Muscle of back (tissue), 13 donors: ENCODE measurements at places on chromosomes 2 and 18. TPM values are rescaled to one million over a fixed set of nuclear protein-coding genes. Genes with fewer than 3 reads are reported as not detected.

DNA sequence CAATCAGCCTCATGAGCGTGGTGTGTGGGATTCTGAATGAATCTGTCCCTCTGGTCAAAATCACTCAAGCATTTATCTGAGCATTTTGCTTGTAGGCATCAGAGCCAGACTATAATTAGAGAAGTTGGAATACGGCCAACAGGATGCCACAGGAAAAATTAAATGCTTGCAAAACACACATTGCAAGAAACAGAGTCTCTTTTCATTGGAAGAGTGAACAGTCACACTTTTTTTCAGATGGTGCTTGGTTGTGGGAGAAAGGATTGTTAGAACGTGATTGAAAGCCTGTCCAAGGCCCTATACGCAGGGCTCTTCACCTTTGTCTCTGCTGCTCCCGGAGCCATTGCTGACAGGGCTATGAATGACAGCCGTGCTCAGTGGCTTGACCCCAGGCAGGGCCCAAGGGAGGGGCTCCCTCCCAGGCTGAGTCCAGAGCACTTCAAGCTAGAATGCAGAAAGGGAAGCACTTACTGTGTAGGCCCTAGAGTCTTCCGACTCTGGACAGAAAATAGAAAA, 59.8 kb downstream of the SNTG2 start:
- no peak for DNase-seq

DNA sequence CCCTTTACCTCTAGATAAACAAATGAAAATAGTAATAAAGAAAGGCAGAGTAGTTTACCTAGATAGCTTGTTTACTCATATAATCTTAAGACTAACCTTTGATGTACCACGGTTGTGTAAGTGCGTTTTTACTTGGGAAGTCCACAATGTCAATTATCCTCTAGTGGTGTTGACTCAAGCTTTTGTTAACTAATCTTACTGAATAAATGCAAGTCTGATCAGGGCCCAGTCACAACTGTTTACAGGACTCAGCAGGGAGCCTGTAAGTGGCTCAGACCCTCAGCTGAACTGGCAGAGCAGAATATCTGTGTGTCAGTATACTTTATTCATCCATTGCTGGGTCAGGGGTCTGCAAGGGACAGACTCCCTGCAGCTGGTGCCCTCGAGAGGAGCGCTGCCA, 98.1 kb upstream of the ACAA2 start:
- DNase-seq: no peak

GRCh38 chr2:31324016-31324633, 90.2 kb downstream of the EHD3 start:
- no peak for DNase-seq

GRCh38 chr2:171728989-171729951, 42.0 kb downstream of the DYNC1I2 start:
- no peak for DNase-seq

GRCh38 chr2:202135091-202135874, 62.2 kb downstream of the KIAA2012 start:
- DNase-seq: peak; percentile 98

DNA sequence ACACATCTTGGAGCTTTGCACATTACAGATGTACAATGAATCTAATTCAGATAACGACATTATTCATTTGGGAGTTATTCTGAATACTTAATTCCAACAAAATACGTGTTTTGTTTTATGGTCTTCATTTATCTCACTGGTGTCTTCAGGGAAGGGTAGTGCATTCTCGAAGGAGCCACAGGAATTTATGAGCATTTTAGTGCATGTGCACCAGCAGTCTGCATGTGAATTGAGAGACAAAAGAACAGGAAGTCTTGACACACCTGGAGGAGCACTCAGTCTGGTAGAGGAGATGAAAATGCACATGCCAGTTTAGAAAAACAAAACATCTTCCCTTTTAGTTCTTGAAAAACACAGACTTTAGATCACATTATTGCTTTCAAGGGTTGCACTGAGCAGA, 228.7 kb downstream of the LRATD1 start:
- DNase-seq: no peak

- DNase-seq: no peak
Measured at GRCh38 chr18:72180689-72181088, 363.5 kb downstream of the CBLN2 start.

DNA sequence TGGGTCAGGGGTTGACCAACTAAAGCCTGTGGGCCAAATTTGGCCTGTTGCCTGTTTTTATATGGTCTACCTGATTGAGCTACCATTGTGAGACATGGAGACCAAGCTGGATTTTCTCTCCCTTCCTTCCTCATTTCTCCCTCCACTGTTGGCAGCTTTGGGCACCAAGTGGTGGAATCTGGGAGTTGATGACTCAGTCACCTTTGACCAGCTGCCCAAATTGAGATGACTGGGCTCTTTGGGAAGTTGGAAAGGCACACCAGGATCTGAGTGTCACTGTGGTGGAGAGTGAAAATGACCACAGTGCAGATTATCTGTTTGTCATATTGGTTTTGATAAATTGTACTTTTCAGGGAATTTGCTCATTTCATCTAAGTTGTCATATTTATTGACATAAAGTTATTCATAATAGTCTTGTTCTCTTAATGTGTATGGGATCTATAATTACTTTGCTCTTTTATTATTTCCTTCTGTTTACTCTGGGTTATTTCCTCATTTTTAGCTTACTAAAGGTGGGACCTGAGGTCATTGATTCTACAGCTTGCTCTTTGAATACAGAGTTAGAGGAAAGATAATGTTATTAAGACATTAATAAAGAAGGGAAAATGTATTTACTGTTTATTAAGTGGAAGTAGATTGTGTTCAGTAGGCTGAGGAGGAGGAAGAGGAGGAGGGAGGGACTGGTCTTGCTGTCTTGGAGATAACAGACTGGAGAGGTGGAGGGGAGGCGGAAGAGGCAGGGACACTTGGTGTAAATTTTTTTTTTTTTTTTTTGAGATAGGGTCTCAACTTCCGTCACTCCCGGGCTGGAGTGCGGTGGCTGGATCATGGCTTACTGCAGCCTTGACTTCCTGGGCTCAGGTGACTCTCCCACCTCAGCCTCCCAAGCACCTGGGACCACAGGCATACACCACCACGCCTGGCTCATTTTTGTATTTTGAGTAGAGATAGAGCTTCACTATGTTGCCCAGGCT, 31.8 kb downstream of the AGFG1 start:
- DNase-seq: no peak

Gene DES
- 1,880 TPM for polyA plus RNA-seq

Gene RBFA
- 29.2 TPM for polyA plus RNA-seq
